ENCODE measurements at places on chromosomes 5 and 9.

- DNase-seq = no peak
These were observed 3.1 kb upstream of the UNC13B start for GRCh38 chr9:35158501-35159280.

GRCh38 chr9:85155352-85155751 is 485.8 kb downstream of the NTRK2 start:
- DNase-seq = no peak

DNA sequence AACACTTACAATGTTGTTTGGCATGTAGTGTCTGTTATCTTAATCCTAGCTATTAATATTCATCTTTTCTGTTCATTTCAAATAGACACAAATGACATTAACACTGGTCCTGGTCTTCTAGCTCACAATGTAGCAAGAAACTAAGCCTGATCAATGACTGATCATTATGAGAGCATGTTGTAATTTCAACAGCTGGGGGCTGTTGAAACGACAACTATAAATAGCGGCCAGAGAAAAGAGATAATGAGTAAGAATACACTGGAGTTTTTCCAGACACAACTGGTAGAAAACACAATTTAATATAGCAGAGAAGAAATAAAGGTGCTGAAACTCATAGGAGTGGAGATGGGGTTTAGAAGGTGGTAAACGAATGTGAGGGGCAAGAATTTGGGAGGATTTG is 89.2 kb downstream of the HTR4 start:
- DNase-seq = no peak

- no peak for DNase-seq
These were observed 11.6 kb downstream of the NAIP start for GRCh38 chr5:71013575-71013974.

DNA sequence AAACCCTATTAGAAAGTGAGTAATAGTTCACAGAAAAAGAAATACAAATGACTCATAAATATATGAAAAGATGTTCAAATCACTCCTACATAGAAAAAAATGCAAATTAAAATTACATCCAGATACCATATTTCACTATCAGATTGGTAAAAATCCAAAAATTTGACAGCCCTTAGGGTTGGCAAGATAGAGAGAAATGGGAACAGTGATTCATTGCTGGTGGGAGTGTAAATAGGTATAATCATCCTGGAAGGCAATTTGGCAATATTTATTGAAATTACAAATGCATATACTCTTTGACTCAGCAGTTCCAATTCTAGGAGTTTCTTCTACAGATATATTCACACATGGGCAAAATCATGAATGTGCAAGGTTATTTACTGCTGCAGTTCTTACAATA is 273.5 kb downstream of the NR2F1-AS1 start:
- no peak for DNase-seq

DNA sequence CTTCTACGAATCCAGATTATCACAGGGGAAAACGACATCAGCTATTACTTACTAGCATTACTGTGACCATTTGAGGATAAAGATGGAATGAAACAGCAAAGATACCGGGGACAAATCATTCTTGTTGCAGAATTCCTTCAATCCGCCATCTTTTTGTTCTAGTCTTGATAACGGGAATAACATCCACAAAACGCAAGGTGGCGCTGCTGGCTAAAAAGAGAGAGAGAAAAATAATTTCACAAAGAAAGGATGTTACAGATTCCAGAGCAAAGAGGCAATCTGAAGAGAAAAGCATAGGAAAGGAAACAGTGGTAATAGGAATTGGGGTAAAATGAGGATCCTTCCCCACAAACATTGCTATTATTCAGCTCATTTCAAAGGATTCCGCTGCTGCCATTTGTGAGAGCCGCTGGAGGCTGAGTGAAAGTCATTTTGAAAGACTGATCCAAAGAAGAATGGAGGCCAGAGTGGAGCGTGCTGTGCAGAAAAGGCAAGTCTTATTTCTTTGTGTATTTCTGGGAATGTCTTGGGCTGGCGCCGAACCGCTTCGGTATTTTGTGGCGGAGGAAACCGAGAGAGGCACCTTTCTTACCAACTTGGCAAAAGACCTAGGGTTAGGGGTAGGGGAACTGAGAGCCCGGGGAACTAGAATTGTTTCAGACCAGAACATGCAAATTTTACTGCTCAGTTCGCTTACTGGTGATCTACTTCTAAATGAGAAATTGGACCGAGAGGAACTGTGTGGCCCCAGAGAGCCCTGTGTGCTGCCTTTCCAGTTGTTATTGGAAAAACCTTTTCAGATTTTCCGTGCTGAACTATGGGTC is at the start of gene PCDHB7:
Gene PCDHB7 (plus strand): TSS at position 264 of the 824 bp plus-strand sequence. CDS start 192 bp downstream, at position 456.
- DNase-seq = no peak

DNA sequence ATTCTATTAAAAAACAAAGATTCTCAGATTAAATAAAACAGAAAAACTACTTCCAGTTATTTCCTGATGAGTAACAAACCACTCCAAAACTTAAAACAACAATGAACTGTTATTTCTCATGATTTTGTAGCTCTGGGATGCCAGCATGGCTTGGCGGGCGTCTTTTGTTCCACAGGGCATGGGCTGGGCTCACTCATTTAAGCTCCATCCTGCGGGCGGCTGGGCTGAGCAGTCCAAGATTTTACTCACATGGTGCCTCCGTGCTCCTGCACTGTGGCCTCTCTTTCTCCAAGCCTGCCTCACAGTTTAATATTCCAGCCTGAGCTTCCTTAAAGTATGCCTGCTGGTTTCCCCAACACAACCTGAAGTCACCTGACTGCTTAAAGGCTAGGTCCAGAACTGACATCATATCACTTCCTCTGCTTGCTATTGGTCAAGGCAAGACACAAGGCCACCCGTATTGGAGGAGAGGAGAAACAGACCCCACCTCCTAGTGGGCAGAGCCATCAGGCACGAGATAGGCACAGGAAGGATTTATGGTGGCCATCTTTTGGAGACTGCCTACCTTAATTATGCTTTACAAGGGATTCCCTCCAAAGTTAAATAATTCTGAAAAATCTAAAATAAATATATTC is 41.6 kb upstream of the ZBTB43 start:
- DNase-seq = no peak

GRCh38 chr9:137970686-137971476 is 93.3 kb downstream of the CACNA1B start:
- DNase-seq = no peak

DNA sequence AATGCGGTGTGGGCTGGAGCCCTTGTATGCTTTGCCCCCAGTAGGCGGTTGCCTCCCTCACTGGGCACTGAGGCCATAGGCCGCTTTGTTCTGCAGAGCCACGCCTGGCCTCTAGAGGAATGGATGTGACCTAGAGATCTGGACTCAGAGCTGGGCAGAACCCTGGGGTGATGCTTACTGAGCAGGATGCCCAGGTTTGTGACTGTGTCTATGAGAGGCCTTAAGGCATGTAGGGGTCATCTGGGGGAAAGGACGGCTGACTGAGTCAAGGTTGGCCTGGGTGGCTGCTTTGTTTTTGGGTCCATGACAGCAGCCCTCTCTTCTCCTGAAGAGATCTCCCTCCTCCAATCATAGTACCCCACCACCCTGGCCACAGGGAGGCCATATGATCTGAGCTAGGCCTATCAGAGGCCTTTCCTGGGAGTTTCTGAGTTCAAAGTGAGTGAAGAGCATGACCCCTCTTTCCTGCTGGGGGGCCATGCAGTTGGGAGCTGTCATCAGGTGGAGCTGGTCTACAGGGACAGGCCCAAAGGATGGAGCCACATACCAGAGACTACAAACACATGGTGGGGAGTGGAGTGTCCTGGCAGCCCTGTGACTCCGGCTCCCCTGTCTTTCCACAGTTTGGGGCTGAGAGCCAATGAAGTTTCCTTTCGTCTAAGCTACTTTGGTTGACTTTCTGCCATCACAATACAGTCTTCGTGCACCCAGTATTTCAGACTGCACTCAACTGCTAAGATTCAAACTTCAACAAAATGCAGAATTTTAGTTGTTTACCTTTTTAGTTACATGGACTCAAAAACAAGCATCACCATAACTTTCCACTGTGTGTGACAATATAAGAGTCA is 165.4 kb downstream of the AUH start:
- DNase-seq = no peak

DNA sequence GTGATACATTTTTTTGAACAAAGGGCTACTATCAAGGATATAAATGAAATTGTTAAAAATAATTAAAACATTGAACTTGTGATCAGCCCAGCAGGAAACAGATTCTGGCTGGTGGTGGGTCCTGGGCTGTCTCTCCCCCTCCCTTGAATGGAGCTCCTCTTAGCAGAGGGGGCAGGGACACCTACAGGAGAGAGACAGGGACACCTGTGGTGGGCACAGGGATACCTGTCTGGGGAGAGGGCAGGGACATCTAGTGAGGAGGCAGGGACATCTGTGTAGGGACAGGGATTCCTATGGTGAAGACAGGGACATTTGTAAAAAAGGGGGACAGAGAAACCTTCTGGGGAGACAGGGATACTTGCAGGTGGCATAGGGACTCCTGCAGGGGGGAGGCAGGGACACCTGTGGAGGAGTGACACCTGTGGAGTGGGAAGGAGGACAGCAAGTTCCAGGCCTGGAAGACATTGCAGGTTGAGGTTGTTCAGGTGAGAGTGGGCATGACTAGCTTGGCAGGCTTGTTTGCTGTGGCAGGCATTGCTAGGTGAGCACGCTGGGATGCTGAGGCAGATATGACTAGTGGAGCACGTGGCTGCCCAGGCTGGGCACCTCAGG is 264.2 kb downstream of the IRX2 start:
- DNase-seq = no peak

GRCh38 chr9:73684601-73685000 is 532.9 kb downstream of the ANXA1 start:
- DNase-seq = no peak

GRCh38 chr9:138120072-138120471 is 242.5 kb downstream of the CACNA1B start:
- no peak for DNase-seq

DNA sequence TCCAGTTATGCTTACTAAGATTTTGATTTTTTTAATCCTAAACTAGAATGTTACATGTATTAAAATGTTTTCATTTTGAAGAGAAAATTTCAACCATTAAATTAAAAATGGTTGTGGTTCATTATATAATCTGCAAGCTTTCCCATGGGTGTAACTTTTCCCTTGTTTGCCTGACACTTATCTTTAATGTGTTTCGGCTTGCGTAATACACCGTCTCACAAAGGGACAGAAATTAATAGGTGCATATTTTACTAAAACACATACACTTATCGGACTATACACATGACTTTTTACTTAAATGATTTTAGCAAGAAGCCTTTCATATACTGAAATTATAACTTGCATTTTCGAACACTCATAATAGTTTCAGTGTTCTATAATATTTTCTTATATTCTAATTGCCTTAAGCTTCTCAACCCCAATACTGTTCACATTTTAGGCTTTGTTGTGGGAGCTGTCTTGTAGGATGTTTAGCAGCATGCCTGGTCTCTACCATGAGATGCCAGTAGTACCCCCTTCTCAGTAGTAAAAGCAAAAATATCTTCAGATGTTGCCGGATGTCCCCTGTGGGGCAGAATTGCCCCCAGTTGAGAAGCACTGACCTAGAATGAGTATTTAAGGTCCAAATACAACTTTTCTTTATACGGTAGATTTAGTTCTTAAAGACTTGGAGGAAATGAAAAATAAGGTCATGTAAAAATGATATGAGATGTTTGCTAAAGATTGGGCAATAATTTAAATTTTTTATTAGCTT is 28.6 kb downstream of the UGCG start:
- no peak for DNase-seq

DNA sequence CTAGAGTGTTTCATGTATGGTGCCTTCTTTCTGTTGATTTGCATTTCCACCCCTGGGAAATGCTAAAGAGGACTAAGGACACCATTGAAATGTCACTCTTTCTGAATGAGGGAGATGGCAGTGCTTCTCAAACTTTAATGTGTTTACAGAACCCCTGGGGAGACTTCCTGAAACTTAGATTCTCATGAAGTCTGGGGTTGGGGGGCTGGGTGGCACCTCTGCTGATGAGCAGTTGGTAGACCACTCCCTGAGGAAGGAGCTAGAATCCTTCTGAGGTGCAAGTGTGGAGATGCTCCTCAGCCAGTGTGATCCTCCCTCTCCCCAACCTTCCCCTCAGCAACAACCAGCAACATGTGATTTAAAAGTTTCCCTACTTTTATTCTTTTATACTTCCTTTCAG is 546.8 kb downstream of the LRRC70 start:
- DNase-seq = no peak

GRCh38 chr9:125932012-125932411 is 184.8 kb downstream of the PBX3 start:
- no peak for DNase-seq

- DNase-seq = no peak
These were observed 41.6 kb downstream of the CYSTM1 start for GRCh38 chr5:140216478-140217074.

DNA sequence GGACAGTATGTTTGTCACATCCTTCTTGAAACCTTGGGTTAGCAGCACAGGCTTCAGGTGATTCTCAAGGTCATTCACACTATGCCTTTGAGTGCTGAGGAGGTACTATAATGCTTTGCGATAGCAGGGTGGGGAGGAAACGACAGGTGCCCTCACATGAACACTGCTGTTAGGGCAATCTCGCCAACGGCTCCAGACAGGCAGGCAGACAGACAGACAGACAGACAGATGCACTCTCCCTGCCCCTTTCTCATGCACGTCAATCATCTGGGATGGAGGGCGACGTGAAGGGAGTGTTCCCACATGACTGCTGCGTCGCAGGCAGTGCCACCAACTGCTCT is 82.9 kb downstream of the RAPGEF1 start:
- DNase-seq = no peak

DNA sequence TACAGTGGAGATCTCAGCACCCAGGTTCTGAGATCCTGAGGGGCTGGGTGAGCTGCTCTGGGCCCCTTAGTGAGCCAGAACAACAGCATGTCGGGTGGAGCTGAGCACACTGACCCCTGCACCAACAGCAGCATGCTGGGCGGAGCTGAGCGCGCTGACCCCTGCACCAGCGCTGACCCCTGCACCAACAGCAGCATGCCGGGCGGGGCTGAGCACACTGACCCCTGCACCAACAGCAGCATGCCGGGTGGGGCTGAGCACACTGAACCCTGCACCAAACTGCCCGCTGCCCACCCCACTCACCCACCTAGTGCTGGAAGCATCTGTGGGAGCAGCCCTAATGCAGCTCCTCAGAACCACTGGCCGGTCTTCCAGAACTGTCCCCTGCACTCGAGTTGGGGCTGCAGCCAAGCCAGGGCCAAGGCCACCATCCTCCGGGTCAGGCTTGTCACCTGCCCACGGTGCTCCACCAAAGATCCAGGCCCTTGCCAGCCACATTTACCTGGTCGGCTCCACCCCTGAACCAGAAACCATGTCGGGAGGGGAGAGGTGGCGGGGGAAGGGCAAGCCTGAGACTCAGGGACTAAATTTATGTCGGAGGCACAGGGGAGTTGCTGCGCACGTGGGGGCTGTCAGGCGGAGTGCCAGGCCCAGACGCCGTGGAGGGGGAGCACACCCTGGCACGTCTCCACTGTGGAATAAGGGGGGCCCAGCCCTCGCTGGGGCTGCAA is 80.3 kb downstream of the ADAMTS2 start:
- no peak for DNase-seq

DNA sequence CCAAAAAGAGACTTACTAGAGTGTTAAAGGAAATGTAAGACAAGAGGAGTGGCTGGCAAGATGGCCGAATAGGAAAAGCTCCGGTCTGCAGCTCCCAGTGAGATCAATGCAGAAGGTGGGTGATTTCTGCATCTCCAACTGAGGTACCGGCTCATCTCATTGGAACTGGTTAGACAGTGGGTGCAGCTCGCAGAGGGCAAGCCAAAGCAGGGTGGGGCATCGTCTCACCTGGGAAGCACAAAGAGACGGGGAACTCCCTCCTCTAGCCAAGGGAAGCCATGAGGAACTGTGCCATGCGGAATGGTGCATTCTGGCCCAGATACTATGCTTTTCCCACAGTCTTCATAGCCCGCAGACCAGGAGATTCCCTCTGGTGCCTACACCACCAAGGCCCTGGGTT is 308.7 kb downstream of the AGTPBP1 start:
- DNase-seq = no peak

- DNase-seq = no peak
These were observed 50.9 kb upstream of the FAM169A start for GRCh38 chr5:74916831-74917710.
